ENCODE measurements at places on chromosomes 1 and 21. TPM values are rescaled to one million over a fixed set of nuclear protein-coding genes. Genes with fewer than 3 reads are reported as not detected.

GRCh38 chr1:229003233-229004031, 267.5 kb upstream of the RAB4A start:
- no peak for DNase-seq

Gene RCSD1
- 81.9 TPM for total RNA-seq

DNA sequence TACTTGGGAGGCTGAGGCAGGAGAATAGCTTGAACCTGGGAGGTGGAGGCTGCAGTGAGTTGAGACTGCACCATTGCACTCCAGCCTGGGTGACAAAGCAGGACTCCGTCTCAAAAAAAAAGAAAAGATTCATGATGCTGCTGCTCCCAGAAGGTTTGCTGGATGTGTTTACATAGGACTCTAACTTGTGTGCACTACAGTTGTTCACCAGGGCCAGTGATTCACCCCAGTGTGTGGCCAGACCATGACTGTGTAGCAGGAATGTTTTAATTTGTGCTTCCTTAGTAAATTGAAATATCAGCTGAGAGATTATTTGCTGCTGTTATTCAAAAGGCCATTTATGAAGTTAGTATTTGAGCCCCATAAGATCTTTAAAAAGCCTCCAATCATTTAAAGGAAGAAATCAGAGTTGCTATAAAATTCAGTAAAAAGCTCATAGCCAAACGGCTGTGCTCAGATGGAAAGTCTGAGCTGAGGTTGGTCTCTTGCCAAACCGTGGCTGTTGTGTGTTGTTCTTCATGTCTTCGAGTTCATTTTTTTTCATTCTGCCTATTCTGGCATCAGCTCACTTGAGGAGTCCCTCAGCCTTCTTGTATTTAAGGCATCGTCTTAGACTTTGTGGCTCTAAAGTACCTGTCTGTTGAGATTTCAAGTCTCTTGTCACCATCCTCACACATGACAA, 18.1 kb upstream of the PGD start:
- peak; percentile 92 for DNase-seq

- peak; percentile 82 for DNase-seq
These were observed 59.9 kb downstream of the TOR3A start for GRCh38 chr1:179141592-179142251.

GRCh38 chr1:87450615-87451209, 122.0 kb downstream of the LMO4 start:
- no peak for DNase-seq

Gene SASS6
- 8.8 TPM for total RNA-seq

DNA sequence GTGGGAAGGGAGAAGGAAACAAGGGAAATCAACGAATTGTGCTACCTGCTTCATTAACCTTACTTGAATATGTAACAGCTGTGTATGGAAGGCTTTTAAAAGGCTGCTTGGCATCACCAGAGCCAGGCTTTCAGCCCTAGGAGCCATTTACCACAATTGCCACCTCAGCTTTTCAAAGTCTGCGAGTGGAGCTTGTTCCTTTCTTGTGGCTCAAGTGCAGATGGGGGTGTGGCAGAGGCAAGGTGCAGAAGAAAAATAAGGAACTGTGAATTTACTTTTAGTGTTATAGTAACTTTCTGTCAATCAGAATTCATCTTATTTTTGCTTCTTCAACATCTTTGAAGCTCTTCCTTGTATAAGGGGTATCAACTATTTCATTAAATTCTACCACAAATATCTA, 17.6 kb downstream of the CLCA2 start:
- DNase-seq, result no peak

DNA sequence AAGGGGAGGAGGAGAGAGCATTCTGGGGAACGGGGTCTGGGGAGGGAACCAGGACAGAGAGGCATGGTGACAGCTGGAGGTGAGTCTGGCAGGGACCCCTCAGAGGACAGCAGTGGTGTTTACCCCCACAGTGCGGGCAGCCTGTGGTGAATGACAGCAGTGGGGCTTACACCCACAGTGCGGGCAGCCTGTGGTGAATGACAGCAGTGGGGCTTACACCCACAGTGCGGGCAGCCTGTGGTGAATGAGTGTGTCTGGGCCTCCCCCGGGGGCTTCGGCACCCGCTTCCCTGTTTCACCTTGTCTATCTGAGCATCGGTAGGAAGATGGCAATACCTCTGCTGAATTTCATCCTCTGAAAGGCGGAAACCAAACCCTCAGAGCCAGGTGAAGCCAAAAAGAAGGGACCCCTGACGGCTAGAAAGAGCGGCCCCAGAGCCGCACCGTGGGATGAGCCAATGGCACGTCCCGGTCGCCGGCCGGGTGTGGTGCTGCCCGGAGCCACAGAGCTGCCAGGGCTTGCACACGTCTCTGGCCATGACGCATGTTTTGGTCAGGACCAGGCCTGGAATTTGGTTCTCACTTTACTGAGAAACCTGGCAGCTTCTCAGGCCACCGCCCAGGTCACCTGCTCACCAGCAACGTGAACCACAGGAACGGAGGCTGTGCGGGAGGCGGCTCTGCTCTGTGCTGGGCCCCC, 54.1 kb downstream of the SIK1 start:
- no peak for DNase-seq

Gene SPRR2E
- total RNA-seq, result not detected

Gene SPSB1
- 34.0 TPM for total RNA-seq

DNA sequence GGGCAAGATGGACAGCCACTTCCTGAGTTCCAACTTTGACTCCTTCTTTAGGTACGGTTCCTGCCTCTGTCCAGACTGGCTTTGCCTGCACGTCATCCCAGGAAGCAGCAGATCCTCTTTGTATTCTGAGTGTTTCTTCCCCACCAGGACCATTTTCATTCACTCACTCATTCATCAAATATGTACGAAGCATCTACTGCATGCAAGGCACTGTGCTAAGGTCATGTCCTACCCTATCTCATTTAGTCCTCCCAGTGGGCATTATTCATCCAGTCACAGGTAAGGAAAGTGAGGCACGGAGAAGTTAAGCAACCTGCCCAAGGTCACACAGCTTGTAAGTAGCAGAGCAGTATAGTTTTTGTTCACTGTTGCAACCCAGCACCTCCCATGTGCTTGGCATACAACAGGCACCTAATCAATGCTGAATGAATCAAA, 13.9 kb downstream of the CRYBG2 start:
- no peak for DNase-seq

DNA sequence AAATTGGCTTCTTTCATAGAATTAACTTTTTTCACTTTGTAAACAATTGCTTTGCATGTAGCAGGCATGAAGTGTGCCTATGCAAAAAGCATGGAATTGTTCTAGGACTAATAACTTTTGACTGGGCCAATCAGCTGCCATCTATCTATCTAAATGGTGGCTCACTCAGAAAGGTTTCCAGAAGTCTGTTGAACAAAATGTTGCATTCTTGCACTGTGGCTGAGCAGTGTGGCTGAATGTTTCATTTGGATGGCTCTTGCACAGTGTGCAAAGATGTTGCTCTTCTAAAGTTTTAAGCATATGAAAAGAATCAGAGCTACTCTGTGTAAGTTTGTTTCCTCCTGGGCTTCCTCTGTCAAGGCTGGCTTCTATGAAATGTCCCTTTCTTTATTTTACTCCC, 213.5 kb downstream of the KCTD3 start:
- no peak for DNase-seq

GRCh38 chr1:46927249-46927835, 13.9 kb downstream of the CYP4A11 start:
- DNase-seq, result no peak

GRCh38 chr1:10424651-10425050, 5.6 kb upstream of the CENPS start:
- DNase-seq, result no peak

- no peak for DNase-seq
These were observed 106.5 kb downstream of the SLC16A1 start for GRCh38 chr1:112849425-112850033.

- no peak for DNase-seq
These were observed 405.1 kb upstream of the ADAMTS5 start for GRCh38 chr21:27371975-27372331.

DNA sequence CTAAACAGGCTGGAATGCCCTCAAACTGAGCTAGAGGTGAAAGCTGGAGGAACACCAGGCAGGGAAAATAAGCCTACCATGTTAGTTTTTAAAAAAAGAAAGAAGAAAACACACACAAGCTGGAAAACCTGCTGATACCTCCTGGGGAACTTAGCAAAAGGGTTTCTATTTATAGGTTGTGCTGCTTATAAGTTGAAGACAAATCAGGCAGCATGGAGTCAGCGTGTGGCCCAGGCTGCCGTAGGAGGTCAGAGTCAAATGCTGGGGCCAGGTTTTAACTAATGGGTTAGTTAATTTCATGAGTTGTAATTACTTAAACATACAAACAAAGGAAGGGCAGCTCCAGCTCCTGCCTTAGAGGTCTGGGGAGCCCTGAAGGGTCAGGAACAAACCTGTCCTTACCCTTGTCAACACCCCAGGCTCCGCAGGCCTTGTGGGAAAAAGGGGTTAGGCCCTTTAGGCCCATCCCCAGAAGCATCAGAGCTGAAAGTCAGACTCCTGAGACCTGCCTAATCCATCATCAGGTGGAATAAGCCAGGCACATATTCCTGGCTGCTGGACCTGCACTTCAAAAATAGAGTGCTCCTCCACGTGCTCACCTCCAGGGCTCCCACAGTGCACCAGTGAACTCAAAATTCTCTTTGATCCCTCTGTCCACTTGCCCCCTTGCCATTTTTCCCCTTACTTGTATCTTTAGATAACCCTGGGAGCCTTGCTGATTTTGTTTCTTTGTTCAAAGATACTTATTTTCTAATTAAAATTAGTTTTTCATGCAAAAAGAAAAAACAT, 59.7 kb downstream of the BRINP2 start:
- DNase-seq, result no peak

GRCh38 chr1:20029178-20029912, 40.6 kb upstream of the PLA2G5 start:
- no peak for DNase-seq

DNA sequence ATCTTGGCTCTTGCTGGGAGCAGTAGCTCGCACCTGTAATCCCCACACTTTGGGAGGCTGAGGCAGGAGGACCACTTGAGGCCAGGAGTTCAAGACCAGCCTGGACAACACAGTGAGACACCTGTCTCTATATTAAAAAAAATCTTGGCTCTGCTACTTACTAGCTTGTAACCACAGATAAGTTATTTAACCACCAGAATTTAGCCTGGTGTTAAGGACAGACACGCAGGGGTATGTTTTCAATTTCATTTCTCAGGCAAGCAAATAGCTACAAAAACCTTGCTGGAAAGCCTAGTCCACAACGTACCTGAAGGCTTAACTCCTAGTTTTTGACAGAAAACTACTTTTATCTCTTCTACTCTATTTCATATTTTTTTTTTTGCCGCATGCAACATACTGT, 24.8 kb upstream of the GFI1 start:
- DNase-seq, result no peak

DNA sequence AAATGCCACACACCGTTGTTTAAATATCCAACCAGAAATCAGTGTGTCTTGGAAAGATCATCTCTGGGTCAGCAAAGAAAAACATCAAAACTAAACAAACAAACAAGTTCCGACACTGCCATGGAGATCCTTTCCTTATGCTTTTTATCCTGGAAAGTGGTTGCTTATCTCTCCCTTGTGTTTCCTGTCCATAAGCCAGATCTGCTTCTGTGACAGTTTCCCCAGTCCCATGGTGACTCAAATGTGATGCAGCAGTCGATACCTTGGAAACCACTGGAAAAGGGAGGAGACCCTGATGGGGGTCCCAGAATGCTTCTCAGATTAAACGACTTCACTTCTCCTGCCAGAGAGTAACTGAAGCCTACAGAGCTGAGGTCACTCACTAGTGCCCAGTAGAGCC, 94.7 kb downstream of the DMRTA2 start:
- no peak for DNase-seq

DNA sequence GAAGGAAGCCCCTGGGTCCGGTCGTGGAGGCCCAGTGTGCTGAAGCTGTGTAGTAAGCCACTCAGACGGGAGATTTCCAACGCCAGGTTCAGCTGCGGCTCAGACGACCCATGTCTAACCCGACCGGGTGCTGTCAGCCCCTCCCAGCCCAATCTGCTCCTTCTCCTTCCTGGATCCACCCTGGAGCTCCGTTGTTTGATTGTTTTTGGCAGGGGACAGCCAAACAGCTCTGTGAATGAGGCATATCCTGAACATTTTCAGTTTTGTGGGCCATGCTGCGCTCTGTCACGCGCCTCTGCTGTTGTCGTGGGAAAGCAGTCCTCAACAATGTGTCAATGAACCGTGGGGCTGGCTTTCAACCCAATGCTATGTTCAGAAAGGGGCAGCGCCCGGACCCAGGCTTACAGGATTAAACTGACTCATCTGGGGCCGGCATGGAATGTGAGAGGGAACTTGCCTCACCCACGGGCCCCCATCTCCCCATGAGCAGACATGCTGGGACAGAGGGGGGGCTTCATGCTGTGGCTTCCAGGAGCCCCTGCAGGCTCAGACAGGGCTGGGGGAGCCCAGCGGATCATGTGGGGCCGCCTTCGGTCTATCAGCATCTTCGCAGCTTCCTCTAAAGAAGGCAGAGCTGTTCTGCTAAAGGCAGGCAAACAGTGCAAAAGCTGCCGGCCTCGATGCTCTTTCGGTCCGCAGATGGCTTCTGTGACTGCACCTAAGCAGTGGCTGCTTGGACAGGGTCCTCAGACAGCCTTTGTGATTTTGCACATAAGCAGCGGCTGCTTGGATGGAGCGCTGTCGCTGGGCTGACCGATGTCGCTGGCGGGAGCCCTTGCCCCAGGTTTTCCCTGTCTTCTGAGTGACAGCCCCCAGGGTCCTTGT, 101.7 kb downstream of the RIPK4 start:
- DNase-seq, result peak; percentile 71

DNA sequence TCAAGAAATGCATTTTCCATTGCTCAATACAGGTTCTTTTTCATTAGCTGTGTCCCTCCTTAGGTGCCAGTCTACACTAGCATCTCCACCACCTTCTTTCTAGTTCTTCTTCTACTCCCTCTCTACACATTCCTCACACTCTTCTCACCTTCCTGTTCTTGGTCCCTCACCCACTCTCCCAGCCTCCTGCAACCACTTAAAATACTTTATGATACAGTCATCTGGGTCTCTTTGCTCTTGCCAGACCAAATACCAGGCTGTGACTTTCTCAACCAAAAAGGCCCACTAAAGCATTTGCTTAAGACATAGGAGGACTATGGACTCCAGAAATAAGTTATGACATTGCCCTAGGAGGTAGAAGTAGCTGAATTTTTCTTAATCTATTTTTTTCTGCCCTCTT, 35.1 kb downstream of the PIGM start:
- DNase-seq, result peak; percentile 68

GRCh38 chr1:82139751-82140468, 339.2 kb downstream of the ADGRL2 start:
- no peak for DNase-seq

DNA sequence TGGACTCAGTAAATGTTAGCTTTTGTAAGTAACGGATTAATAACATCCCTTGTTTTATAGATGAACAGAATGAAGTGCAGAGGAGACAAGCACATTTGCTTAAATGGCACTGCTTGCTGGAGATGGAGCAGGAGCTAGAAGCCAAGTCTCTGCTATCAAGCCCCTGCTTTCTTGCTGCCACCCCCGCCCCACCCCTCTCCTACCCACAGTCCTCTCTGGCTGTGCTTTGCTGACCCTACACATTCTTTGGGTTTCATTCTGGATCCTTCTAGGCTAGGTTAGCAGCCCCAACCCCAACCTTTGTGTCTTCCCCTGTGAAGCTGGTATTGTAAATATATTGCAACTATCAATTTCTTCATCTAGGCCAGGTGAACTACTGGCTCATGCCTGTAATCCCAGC, 77.5 kb upstream of the CAPZB start:
- no peak for DNase-seq
